DMS79 (cell line): ENCODE measurements at places on chromosomes 5 and 9.
A peak's percentile ranks its signal among the peaks of the same experiment; 100 is the strongest.

- DNase-seq, result no peak
These were observed 952 bp upstream of the AMACR start for GRCh38 chr5:34008802-34009201.

DNA sequence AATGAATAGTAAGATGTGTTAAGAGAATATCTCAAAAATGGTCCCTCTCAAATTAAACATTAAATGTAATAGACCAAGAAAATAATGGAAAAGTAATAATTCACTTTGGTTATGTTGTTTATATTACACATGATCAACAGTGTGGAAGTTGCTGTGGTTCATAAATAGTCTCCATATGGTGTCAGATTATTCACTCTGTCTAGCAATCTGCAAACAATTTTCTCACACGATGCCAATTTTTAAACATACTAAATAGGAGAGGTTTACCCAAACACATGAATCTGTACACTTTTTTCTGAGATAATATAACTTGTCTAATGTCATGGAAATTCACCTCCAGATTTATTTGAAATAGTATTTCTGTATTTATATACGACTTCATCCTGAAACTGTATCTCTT lies 217.4 kb upstream of the FBXL7 start:
- no peak for DNase-seq

DNA sequence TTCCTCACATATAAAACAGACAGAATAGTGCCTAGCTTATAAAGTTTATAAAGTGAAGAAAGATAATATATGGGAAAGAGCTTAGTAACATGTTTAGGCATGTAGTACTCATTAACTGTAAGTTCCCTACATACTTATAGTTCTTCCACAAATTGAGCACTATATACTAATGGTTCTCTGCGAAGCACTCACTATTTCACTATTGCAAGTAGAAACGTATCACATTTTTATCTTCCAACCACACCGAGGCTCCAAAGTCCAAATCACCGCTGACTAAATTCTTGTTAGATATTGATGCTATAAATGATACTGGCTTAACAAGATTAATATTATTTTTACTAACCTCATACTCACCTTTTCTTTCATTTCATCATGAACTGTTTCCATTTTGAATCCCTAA lies 61.0 kb downstream of the FBXW11 start:
- no peak for DNase-seq

DNA sequence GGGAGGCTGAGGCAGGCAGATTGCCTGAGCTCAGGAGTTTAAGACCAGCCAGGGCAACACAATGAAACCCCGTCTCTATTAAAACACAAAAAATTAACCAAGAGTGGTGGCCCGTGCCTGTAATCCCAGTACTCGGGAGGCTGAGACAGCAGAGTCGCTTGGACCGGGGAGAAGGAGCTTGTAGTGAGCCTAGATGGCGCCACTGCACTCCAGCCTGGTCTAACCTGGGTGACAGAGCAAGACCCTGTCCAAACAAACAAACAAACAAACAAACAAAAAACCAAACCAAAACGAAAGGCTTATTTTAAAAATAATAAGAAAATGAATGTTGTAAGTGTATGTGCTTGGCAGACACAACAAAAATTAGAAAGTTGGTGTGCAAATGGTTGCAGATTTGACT lies 536.3 kb upstream of the PTPRD start:
- DNase-seq, result no peak

GRCh38 chr9:127035948-127036347 lies 86.5 kb downstream of the ANGPTL2 start:
- no peak for DNase-seq

GRCh38 chr5:18959535-18959934 lies 1028.5 kb downstream of the CDH18 start:
- no peak for DNase-seq

GRCh38 chr5:87020099-87020934 lies 247.4 kb upstream of the RASA1 start:
- no peak for DNase-seq

GRCh38 chr9:3956081-3956671 lies 343.7 kb downstream of the GLIS3 start:
- no peak for DNase-seq

GRCh38 chr5:172178991-172179989 lies 8.7 kb downstream of the STK10 start:
- DNase-seq, result no peak

DNA sequence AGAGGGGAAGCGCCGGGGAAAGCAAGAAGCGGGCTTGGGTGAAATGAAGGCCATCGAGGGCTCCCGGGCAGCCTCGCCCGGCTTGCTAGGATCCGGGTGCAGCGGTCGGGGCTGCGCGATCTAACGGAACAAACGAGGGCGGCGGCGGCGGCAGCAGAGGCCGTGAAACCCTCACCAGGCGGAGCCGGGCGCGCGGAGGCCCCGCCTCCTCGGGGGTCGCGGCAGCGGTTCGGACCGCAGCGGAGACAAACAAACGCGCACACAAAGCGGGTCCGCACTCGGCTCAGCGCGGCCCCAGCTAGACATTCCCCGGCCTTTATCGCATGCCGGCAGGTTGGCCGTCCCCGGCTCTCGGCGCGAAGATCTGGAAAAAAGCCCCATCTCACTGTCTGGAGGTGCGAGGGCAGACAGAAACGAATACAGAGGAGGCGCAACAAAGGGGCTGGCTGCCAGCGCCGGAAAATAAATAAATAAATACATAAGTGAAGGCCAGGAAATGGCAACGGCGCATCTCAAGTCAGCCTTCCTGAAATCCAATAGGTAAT lies 10.5 kb upstream of the TRIM36 start:
- DNase-seq, result no peak

DNA sequence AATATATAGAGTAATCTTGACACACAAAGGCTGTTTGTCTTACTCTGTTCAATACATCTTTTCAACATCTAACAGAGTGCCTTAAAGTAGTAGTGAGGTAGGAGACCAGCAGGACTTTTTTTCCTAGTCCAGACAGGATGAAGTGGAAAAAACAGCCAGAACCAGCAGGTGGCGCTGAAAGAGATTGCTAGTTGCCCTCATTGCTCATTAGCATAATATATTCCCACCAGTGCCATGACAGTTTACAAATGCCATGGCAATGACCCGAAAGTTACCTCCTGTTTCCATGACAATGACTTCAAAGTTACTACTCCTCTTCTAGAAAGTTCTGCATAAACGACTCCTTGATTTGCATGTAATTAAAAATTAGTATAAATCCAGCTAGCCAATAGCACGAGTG lies 387.4 kb downstream of the ACTL7B start:
- no peak for DNase-seq

- DNase-seq, result no peak
These were observed 577.7 kb upstream of the FTMT start for GRCh38 chr5:121273833-121274433.

GRCh38 chr9:128416014-128416413 lies 4.6 kb upstream of the CERCAM start:
- DNase-seq, result peak; percentile 10

DNA sequence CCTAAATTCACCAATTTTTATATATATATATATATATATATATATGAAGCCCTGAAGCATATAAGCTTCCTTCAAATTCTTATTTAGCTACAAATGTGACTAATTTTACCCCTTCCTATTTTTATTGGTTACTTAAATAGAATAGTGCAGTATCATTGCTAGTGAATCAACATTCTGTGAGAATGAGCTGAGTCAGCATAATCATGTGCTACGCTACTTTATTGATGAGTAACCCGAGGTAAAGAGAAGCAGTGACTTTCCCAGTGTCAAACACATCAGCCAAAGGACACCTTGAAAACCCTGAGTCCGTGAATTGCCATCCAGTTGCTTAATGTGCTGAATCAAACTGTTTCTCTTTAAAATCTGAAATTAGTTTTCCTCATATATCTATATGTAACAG lies 546.2 kb downstream of the DMRTA1 start:
- DNase-seq, result no peak

- DNase-seq, result no peak
These were observed 89.7 kb upstream of the SAP30L start for GRCh38 chr5:154356020-154356655.

DNA sequence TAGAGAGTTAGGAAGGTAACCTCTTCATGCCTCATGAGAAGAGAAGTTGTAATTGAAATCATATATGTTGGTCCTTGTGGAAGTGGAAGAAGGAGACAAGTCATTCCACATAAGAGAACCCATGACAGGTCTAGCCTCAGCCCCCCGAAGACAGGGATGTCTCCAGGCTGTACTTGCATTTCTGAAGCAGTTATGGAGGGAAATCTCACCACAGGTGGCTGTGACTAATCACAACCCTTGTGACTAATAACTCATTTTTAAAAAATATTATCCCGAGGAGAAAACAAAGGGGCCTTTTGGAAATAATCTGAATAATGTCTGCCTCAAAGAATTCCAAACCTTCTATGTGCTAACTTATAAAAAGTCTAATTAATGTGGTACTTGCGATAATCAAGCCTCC lies 262.1 kb upstream of the RPS23 start:
- no peak for DNase-seq

GRCh38 chr5:88374391-88374790 lies 105.7 kb upstream of the TMEM161B start:
- no peak for DNase-seq

DNA sequence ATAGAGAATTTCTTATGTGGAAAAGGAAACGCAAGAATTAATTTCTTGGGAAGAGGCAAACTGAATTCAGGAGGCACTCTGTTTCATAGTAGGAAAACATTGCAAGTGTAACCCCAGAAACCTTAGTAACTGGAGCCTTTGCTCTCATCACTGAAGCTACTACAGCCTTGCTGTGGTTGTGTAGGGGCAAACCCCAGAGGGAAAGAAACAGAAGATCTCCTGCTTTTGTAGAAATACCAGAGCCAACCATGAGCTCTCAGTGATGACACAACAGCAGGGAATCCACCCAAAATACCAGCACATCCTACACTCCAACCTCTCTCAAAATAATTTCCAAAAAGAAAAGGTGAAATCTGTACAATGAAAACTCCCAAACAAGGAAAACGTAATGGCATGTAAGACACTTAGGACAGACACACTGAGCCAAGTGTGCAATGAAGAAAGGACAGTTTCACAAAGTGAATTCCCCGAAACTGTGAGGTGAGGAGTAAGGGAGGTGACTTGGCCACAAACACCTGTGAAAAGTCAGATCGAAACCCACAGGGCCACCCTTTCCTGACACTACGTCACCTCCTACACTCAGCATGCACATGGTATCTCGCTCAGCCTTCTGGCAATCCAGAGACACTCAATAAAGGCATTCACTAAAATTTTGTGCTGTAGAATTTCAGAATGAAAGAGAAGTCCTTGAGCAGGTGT lies 8.5 kb upstream of the ACSL6 start:
- DNase-seq, result no peak

- DNase-seq, result no peak
These were observed 35.8 kb upstream of the TLX3 start for GRCh38 chr5:171272996-171273970.

GRCh38 chr5:1926071-1926440 lies 43.3 kb upstream of the IRX4 start:
- DNase-seq, result no peak

DNA sequence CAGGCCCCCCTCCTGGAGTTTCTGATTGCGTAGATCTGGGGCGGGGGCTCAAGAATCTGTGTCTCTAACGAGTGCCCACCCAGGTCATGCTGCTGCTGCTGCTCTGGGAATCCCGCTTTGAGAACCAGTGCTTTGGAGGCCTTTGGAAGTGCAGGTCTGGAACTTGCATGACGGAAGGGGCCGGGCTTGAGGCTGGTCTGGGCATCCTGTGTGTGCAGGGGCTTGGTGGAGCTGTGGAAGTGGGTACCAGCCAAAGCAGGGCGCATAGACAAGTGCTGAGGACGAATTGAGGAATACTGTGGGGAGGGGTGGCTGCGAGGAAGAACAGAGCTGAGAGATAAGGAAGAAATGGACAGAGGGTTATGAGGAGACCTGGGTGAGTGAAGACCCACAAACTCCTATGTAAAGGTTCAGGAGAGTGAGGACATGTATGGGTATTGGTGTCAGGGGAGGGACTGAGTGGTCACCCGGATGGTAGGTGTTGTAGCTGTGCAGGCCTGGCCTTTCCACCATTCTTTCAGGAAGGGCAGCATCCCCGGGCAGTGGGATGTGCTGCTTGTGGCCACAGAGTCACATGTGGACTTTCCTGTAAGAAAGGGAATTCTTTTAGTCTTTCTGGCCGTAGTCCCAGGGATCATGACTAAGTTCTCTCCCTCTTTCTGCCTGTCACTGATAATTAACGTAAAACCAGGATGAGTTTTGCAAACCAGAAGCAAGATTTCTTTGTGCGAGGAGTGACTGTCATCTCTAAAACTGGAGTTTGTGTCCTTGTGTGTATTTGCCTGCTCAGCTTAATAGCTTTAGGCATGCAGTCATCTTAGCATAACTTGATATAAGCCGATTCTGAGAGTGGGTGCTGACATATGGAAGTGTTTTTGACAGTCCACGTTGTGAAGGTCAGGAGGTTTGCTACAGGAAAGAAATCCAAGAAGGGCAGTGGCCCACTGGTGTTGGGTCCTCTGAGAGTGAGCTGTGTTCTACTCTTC lies 43.3 kb upstream of the TJP2 start:
- no peak for DNase-seq
